IMR-90 (cell line): ENCODE measurements at places on chromosomes 5 and 9. TPM values are rescaled to one million over a fixed set of nuclear protein-coding genes. Genes with fewer than 3 reads are reported as not detected.

IL7R gene
- polyA plus RNA-seq = 39.0 and 40.7 TPM in 2 replicates

PCDHGC5 gene
- polyA plus RNA-seq = 3.8 TPM in 2 replicates

SMIM33 gene
- polyA plus RNA-seq = not detected in 2 replicates

DRD1 gene
- polyA plus RNA-seq = 0.16 and 0.19 TPM in 2 replicates

BTNL8 gene
- not detected in 2 replicates for polyA plus RNA-seq

RIMOC1 gene
- polyA plus RNA-seq = 7.1 and 9.0 TPM in 2 replicates

IL3 gene
- polyA plus RNA-seq = not detected in 2 replicates

MBLAC2 gene
- polyA plus RNA-seq = 2.5 and 3.0 TPM in 2 replicates

SLC34A1 gene
- not detected in 2 replicates for polyA plus RNA-seq

RGS7BP gene
- polyA plus RNA-seq = not detected in 2 replicates

PRRT1B gene
- not detected in 2 replicates for polyA plus RNA-seq

SLC25A2 gene
- polyA plus RNA-seq = not detected in 2 replicates

SLC34A3 gene
- not detected in 2 replicates for polyA plus RNA-seq

NKD2 gene
- polyA plus RNA-seq = not detected in 2 replicates

PARP8 gene
- 6.5 and 6.9 TPM in 2 replicates for polyA plus RNA-seq

TDRD7 gene
- polyA plus RNA-seq = 3.9 and 4.4 TPM in 2 replicates

TMEM215 gene
- not detected in 2 replicates for polyA plus RNA-seq

PSAT1 gene
- 52.2 and 77.2 TPM in 2 replicates for polyA plus RNA-seq

NMUR2 gene
- polyA plus RNA-seq = not detected in 2 replicates

PLCXD3 gene
- polyA plus RNA-seq = 0.01 and 0.02 TPM in 2 replicates

IL4 gene
- not detected in 2 replicates for polyA plus RNA-seq

SYNPO gene
- polyA plus RNA-seq = 22.6 and 24.8 TPM in 2 replicates

TMEM174 gene
- polyA plus RNA-seq = not detected in 2 replicates

IL13 gene
- polyA plus RNA-seq = not detected in 2 replicates

MYMK gene
- not detected in 2 replicates for polyA plus RNA-seq

HEMGN gene
- polyA plus RNA-seq = not detected in 2 replicates

COL15A1 gene
- 3.1 and 3.7 TPM in 2 replicates for polyA plus RNA-seq

ADAMTS13 gene
- polyA plus RNA-seq = 2.8 and 3.1 TPM in 2 replicates

HNRNPAB gene
- polyA plus RNA-seq = 122 and 128 TPM in 2 replicates

SCGB3A2 gene
- not detected in 2 replicates for polyA plus RNA-seq

MLANA gene
- not detected in 2 replicates for polyA plus RNA-seq

GABRA6 gene
- polyA plus RNA-seq = not detected in 2 replicates

INVS gene
- 7.9 and 9.2 TPM in 2 replicates for polyA plus RNA-seq

PALM2AKAP2 gene
- 3.2 and 3.3 TPM in 2 replicates for polyA plus RNA-seq

LRRC70 gene
- polyA plus RNA-seq = 0.19 TPM in 2 replicates

CCL27 gene
- 0.17 and 0.26 TPM in 2 replicates for polyA plus RNA-seq

PCDHB10 gene
- polyA plus RNA-seq = 0.19 and 0.22 TPM in 2 replicates

PCDHB14 gene
- 0.36 and 0.39 TPM in 2 replicates for polyA plus RNA-seq

SNCAIP gene
- 14.2 and 15.3 TPM in 2 replicates for polyA plus RNA-seq
